ENCODE measurements at places on chromosomes 6 and 20.

GRCh38 chr6:168699631-168700295, 258.8 kb downstream of the SMOC2 start:
- DNase-seq: no peak

GRCh38 chr6:148261470-148261869, 81.2 kb upstream of the SASH1 start:
- DNase-seq: no peak

DNA sequence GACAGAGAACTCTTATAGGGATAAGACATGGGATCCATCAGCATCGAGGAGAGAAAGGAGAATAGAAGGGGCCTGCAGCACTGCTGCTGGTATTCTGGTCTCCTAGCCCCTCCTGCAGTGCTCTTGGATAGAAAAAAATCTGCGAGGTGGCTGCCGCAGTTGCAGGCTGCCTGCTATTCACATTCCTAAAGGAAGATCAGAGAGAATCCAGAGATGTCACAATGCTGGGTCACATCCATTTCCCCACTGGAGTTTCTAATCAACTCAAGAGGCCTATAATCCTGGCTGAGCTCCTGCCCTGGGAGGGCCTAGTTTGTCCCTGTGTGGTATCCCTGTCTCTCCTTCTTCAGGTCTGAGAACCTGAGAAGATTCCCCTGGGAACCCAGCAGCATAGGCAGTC, 357.8 kb downstream of the MAFB start:
- no peak for DNase-seq

GRCh38 chr6:135280375-135281136, 99.4 kb downstream of the MYB start:
- DNase-seq: peak; percentile 74

GRCh38 chr6:106608080-106608668, 21.1 kb downstream of the RTN4IP1 start:
- DNase-seq: peak; percentile 77

GRCh38 chr20:35604449-35604747, 11.2 kb upstream of the SPAG4 start:
- DNase-seq: no peak

DNA sequence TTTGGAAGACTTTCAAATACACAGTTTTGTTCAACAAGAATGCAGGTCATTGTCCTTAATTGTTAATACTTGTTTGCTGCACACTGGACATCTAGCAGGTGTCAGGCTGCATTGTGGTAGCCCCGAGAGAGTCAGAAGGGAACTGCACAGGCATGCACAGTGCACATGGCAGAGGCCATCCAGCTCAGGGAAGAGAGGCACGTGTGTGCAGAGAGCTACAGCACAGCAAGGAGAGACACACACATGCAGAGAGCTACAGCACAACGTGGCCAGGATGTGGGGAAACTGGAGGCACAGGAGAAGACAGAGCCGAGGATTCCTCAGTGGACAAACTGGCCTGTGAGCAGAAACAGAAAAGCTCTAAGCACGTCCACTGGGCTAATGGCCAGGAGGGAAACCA, 272.0 kb downstream of the SMOC2 start:
- DNase-seq: no peak

DNA sequence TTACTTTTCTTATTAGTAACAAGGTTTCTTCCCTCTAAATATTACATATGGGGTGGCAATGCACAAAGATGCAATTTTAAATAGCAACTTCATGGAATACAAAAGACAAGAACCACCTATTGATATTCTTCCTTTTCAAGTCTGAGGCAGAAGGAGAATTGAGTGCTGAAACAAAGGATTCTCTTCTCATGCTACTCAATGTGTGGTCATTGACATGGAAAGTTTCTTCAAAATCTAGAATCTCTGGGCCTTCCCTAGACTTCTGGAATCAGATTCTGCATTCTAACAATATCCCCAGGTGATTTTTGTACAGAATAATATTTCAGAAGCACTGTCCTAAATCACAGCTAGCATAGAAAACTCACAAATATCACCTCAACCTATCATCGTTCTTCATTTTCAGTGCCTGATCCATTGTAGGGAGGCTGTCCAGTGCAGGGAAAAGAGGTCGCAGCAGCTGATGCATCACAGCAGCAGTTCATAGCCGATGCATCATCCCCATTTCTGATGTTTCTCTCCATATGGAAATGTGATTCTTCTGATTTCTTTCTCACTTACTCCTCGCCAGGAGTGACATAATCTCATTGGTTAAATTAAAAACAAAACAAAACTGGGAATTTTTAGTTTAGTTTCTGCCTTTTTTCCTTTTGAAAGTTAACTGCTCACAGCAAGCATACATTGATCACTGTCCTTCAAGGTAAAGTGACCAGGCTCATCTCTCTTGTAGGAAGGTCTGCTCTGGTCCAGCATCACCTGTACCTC, 139.5 kb upstream of the FAM83B start:
- no peak for DNase-seq

- DNase-seq: no peak
Measured at GRCh38 chr6:130027948-130028347, 9.6 kb downstream of the L3MBTL3 start.

- no peak for DNase-seq
Measured at GRCh38 chr6:163721435-163721834, 306.9 kb downstream of the QKI start.

- no peak for DNase-seq
Measured at GRCh38 chr6:87350516-87350915, 5.9 kb downstream of the C6orf163 start.

DNA sequence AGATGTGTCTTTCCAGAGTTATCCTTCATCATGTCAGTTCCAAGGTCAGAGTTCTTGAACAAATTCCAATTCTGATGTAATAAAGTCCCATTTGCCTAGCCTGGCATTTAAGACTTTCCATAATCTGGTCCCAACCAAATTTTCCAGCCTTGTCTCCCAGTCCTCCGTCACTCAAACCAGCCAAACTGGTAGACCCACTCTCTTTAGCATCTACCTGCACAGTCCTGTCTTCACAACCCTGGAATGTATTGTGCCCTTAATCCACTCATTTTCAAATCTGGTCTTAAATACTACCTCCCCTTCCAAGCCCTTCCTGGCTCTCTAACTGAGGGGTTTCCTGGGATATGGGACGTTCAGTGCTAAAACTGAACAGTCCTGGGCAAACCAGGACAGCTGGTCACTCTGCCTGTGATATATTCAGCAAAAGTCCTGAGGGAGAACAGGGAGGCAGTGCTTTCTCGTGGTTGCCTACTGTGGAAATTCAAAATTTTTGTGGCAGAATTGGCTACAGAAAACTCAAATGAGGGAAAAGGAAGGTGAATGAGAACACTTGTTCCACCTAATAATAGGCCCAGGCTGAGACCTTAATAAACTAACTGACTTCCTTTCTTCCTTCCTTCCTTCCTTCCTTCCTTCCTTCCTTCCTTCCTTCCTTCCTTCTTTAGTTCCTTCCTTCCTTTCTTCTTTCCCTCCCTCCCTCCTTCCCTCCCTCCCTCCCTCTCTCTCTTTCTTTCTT, 10.8 kb upstream of the AKAP7 start:
- no peak for DNase-seq

- no peak for DNase-seq
Measured at GRCh38 chr6:83292900-83293843, 100.0 kb downstream of the RWDD2A start.

DNA sequence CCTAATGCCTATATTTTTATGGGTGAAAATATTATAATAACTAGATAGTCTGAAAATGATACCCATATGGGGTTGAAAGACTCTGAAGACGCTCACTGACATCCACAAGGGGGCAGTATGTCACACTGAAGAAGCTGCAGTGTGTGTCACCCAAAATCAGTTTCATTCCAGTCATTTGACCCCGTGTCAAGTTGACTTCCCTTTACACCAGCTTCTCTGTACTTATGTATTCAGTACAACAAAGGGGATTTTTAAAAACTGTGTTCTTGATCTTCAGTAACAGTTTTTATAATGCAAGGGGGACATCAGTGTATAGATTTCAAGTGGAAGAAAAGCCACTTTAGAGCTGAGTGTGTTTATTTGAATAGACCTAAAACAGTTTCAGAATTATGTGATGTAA, 19.3 kb downstream of the FAXC start:
- peak; percentile 78 for DNase-seq

DNA sequence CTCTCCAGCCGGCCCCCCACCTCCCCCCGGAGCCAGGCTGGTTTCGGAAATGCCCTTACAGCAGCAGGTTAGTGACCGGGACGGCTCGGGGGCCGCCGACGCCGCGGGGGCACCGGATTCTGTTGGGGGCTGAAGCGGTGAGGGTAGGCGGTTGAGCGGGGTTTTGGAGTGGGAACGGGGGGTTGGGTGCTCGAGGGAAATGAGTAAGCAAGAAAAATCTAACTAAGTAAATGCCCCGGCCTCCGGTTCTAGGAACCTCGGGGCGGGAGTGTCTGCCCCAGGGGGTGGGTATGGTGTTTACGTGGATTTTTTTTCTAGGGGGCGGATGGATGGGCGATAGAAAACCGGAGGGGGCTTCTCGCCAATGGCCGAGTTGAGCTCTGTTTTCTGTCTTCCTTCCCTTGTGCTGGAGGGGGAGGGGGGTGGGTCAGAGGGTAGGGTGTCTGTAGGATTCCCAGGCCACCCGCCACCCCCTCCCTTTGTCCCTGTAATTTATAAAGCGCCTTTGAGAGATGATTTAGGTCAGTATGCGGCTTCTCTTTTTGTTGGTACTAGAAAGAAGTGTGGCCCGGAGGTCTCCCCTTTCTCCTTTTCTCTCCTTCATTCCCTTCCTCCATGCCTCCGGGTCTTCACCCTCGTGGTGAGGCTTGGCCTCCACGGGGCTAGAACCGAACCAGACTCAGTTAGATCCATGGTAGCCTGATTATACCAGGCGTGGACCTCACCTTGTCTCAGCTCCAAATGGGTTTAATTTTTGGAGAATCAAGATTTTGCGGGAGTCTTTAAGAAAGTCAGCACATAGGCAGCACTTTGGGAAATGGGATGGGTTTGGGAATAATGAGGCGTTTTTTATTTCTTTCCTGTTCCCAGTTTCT, 2.3 kb downstream of the E2F3 start:
- DNase-seq: peak; percentile 72

GRCh38 chr6:108968325-108969316, 120.4 kb downstream of the ARMC2 start:
- DNase-seq: no peak

- DNase-seq: peak; percentile 65
Measured at GRCh38 chr6:28597217-28597835, 71.6 kb downstream of the GPX5 start.

DNA sequence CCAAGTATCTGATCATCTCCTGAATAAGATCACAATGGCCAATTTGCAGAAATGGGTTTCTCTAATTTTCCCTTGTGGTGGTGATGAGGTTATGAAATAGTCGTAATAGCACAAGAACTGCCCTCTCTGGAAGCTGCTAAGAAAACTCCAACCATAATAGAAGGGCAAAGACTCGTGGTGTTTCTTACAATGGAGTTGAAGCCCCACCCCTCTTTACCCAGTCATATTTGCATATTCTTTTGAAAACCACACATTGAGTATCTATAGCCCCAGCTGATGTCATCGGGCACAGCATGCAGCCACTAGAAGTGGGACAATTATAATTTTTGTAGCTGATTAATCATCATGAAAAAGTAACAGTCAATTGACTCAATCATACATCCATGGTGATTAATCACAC, 452.1 kb upstream of the POU3F2 start:
- DNase-seq: no peak

Measured in iris pigment epithelial cell (primary cell).